T47D (cell line): ENCODE measurements at places on chromosomes 11 and 22.

- DNase-seq, result no peak
These were observed 125.3 kb upstream of the TIMP3 start for GRCh38 chr22:32676191-32676590.

DNA sequence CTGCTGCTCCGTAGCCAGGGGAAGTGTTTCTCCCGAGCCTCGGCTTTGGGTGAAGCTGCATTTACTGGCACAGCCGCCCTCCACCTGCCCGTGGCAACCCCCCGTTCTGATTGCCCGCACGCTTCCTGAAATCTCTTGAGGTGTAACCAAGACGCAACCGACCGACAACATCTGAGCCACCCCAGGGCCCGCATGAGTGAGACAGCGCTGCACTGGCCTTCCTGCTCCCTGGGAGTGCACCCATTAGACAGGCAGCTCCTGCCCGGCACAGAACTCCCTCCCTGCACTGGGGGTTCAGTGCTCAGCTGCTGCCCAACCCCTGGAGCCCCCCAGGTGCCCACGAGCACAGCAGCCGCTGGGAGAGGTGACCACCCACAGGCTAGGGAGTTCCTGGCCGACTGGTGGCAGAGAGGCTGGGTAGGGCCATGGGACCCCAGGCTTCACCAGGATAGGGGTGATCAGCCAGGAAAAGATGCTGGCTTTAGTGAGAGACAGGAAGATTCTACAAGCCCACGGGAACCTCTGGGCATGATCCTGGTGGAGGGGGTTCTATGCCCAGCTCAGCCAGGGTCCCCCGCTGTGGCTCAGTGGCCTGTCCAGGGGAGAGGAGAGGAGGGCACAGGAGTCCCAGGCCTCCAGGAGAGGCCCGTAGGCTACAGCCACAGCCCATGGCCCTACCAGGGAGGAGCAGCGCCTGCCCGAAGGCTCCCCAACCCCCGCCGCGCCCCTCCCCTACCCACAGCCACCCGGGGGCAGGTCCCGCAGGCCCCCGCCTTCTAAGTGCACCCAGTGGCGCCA is 14.6 kb downstream of the PLXNB2 start:
- DNase-seq, result no peak

DNA sequence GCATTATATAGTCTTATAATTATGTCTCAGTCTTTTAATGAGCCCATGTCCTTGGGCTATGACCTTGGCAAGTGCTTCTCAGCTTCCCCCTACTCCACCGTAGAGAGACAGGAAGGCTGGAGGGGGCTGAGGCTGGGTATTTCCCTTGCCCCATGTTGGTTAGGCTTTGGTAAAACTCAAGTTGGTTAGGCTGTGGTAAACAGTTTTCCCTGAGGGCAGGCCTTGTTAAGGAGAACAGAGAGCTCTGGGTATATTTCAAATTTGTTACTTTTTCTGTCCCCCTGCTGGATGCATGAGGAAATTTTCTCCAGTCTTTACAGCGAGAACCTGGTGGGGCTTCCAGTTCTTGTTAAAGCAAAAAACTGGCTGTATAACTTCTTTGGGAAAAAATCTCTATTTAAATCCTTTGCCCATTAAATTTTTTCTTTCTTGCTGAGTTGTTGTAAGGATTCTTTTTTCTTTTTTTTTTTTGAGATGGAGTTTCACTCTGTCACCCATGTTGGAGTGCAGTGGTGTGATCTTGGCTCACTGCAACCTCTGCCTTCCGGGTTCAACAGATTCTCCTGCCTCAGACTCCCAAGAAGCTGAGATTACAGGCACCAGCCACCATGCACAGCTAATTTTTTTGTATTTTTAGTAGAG is 12.2 kb upstream of the DCHS1 start:
- no peak for DNase-seq

DNA sequence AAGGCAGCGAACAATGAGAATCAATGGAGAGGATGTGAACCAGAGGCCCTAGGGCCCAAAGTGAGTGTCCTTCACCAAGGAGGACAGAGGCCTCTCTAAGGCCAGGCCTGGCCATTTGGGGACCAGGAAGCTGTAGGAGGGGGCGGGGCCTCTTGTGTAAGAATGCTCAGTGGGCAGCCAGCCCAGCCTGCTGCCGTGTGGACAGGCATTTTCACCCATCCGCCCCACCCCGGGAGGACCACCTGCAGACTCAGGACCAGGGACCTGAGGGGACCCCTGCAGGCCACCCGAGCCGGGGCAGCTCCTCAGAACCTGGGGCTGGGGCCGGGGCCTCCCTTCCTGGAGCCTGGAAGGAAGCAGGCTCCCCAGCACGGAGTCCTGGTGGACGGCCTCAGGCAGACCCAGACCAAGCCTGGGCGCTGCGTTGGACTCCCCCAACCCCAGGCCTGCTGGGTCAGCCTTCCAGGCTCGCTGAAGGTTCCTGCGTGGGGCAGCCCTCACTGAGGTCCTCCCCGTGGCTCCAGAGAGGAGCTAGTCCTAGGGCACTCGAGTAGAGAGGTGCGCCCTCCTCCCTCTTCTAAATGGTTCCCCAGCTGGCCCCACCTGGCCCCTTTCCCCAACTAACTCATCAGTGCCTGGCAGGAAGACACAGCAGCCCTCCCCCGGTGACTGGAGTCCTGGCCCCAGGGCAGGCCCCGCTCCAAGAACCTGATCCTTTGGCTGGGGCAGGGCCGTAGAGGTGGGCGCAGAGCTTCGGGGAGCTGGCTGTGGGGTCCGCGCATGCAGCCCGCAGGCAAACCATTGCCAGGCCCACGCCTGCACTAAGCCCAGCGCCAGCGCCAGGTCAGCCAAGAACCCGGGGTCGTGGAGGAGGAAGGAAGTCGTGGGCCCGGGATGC is 1.5 kb upstream of the TRABD start:
- peak; percentile 62 for DNase-seq

GRCh38 chr11:126011265-126011664 is 51.4 kb downstream of the CDON start:
- DNase-seq, result no peak

GRCh38 chr11:115670538-115671205 is 166.5 kb upstream of the CADM1 start:
- DNase-seq, result no peak

DNA sequence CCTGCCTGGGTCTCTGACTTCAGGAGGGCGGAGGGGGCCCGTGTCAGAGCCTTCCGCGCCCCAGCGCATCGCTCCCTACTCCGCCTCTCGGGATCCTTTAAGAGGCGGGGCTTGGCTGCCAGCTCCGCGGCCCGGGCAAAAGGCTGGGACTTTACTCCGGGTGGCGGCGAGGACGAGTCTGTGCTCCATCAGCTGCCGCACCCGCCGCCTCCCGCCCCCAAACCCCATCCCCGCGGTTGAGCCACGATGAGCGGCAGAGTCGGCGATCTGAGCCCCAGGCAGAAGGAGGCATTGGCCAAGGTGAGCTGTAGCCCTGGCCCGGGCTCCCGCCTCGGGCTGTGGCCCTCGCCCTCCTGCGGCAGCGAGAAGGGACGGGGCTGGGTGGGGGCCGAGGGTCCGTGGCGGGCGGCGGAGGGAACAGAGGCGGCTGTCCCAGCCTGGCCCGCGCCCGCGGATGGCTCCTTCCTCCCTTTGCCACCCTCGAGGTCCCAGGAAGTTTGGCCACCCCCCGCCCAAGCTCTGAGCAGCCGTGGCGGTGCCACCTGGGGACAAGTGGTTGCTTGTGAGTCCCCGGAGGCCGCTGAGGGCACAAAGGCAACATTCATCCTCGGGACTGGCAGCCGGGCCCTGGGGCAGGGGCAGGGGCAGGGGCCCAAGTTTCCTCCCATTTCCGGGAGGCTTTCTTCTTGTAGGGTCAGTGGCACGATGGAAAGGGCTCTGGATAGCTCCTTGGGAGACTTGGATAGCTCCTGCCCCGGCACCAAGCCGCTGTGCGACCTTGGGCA is at the start of gene SEC14L2:
Gene SEC14L2 (plus strand): TSS at position 148 of the 785 bp plus-strand sequence. CDS start 99 bp downstream, at position 247.
- DNase-seq, result peak; percentile 51

- DNase-seq, result no peak
These were observed 193.6 kb downstream of the EFCAB6 start for GRCh38 chr22:43618517-43618916.

DNA sequence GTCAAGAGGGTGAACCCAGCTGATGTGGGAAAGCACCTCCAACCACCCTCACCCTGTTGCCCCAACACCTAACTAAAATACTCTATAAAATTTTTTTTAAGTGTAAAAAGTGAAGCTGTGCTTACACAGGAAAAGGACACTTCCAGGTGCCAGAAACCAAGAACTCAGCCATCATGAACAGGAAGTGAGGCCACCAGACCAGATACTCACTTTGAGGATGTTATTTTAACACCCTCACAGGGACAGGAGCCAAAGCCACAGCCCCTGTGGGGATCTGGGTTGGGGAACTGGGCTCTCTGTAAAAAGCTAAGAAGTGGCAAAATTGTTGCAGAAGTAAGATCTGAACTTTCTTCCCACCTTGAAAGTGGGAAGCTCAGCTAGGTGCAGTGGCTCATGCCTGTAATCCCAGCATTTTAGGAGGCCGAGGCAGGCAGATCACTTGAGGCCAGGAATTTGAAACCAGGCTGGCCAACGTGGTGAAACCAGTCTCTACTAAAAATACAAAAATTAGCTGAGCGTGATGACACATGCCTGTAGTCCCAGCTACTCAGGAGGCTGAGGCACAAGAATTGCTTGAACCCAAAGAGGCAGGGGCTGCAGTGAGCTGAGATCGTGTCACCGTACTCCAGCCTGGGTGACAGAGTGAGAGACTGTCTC is 3.8 kb downstream of the RSPH14 start:
- DNase-seq, result no peak

DNA sequence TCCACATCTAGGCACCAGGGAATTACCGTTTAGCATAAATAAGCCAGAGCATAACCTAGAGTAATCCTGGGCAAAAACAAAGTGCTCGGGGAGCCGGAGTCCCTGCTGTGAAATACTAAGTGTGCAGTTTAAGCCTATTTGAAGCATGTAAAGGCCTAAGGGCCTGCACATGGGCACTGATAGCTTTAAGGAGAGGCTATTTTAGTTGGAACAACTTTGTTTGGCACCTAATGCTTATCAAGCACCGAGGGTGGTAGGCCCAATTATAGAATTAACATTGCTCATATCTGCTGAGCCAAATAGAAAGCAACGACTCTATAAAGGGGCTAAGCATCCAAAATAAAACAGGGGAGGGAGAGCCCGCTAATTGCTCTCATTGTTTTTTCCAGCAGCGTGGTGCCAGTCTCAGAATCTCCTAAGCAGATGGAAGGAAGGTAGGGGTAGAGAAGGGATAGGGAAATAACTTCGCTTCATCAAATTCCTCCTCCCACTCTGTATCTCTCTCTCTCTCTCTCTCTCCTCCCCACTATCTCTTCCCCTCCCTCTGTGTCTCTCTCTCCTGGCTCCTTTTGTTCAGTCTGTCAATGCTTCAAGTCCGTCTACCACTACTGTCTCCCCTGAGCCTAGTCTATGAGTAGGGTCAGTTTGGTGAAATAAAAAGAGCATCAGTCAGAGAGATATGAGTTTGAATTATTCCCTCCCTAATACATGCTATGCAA is 292.8 kb downstream of the NXPE2 start:
- no peak for DNase-seq

DNA sequence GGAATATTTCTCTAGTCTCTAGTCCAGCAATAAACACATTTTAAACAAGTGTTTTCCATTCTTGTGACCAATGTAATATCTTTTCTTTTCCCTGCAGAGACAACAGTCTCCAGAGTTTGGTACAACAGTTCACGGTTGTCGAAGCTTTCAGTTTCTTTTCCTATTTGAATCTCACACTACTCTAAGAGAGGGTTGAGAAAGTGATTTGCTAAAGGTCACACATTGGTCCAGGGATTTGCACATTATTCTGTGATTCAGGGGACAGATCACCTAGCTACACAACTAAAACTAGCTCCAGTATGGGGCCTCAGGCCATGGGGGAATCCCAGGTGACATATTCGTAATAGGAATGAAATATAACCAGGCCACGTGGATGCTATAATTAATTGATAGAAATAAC is 132.5 kb downstream of the HIPK3 start:
- no peak for DNase-seq

DNA sequence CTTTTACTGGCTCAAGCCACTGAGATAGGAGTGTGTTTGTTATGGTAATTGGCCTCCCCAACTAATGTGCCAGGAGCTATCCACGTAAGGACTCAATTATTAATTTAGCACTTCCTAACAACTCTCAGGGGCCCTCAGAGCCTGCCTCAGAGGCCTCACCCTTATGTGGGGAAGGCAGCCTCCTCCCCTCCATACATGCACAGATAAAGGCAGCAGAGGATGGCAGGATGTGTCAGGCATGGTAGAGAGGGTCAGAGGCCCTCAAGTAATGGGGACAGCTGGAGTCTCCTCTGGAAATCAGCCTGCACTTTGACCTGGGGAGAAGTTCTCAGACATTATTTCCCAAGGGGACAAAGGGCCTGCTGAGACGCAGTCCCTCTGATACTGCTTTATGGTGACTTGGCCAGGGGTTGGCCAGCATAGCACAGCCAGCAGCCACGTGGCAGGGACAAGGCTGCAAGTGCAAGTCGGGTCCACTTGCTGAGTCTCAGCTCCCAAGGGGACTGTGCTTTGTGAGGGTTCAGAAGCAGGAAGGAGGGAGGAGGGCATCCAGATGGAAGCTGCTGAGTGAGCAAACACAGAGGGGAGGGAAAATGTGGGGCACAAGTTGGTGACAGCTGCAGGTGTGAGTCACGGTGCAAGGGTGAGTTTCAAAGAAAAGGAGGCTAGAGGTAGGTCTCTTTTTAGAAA is 17.0 kb downstream of the MOGAT2 start:
- DNase-seq, result no peak

- DNase-seq, result no peak
These were observed 149.3 kb downstream of the TMEM135 start for GRCh38 chr11:87187076-87187475.

DNA sequence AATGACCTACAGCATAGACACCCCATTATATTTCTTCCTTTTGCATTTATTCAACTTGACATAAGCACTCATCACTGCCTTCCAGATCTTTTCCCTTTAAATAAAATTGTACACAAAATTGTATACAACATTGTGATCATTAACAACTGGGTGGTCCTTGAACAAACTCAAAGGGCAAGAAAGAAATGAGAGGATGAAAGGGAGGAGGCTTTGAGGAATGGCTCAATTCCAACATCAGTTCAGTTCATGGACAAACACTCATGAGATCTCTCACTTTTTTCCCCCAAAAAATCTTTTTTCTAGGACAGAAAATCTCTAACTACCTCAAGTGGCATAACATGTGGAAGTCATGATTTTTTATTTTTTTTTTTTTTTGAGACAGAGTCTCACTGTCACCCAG is 113.7 kb downstream of the PLEKHA7 start:
- DNase-seq, result no peak

GRCh38 chr11:26891501-26891900 is 102.4 kb upstream of the FIBIN start:
- DNase-seq, result no peak
